ENCODE measurements at places on chromosomes 13 and 19.

DNA sequence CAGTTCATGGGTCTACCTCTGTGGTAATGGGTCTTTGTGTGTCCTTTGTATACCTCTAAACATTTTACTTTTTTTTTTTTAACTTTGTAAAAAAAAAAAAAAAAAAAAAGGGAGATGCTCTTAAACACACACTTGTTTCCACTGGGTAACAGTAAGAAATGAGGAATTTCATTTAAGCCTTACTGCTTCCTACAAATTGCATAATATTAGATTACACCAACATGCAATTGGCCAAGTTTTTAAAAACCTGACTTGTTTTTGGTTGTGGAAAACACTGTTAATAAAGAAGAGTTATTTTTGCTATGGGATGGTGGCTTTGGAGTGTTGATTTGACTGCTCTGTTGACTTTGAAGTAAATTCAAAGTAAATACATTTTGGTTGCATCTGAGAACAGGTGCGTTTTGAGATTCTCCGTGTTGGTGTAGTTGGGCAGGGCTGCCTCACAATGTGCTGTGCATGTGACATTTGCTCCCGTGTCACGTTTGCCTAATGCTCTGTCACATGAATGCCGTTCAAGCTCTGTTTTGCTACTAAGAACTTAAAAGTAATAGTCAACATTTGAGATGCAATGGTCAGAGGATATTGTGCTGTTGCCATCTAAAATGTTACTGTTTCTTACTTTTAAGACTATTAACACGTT lies 202.4 kb downstream of the LMO7 start:
- DNase-seq = no peak

GRCh38 chr19:35170359-35171061 lies 16.0 kb downstream of the FXYD5 start:
- DNase-seq = no peak

DNA sequence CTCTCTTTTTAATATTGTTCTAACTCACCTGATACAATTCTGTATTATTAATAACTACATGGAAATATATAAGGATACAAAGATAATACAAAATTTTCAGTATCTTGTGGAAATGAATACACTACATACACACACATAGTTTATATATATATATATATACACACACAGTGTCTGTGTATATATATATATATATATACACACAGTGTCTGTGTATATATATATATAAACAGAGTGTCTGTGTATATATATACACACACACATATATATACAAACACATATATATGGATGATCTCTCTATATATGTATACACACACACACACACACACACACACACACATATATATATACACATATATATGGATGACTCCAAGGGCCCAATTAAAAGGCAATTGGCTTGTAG lies 749.1 kb downstream of the DACH1 start:
- DNase-seq = no peak

DNA sequence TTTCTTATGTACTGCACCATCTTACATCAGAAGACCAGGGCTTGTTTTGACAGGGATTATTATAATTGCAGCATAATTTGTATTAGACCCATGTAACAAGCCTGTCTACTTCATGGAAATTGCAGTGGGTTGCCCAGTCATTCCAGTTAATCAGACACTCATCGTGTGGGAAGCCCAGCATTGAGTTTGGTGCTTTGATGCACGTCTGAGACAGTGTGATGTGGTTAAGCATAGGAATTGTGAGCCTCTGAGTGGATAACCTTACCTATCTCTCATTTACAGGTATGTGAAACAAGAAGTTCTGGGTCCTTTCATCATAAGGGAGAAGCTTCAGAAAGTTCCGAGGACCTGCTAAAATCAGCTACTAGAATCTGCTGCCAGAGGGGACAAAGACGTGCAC lies 12.8 kb downstream of the RGCC start:
- no peak for DNase-seq

DNA sequence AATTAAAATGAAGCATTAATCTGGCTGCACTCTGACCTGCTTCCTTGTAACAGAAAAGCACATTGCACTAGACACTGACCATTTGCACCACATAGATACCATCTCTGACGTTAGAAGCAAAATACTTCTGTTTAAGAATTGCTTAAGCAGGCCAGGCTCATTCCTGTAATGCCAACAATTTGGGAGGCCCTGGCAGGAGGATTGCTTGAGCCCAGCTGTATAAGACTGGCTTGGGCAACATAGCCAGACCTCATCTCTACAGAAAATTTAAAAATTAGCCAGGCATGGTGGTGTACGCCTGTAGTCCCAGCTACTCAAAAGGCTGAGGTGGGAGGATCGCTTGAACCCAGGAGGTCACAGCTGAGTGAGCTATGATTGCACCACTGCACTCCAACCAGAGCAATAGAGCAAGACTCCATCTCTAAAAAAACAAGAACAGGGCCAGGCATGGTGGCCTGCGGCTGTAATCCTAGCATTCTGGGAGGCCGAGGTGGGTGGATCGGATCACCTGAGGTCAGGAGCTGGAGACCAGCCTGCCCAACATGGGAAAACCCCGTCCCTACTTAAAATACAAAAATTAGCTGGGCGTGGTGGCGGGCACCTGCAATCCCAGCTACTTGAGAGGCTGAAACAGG lies 7.0 kb upstream of the TLE6 start:
- no peak for DNase-seq

DNA sequence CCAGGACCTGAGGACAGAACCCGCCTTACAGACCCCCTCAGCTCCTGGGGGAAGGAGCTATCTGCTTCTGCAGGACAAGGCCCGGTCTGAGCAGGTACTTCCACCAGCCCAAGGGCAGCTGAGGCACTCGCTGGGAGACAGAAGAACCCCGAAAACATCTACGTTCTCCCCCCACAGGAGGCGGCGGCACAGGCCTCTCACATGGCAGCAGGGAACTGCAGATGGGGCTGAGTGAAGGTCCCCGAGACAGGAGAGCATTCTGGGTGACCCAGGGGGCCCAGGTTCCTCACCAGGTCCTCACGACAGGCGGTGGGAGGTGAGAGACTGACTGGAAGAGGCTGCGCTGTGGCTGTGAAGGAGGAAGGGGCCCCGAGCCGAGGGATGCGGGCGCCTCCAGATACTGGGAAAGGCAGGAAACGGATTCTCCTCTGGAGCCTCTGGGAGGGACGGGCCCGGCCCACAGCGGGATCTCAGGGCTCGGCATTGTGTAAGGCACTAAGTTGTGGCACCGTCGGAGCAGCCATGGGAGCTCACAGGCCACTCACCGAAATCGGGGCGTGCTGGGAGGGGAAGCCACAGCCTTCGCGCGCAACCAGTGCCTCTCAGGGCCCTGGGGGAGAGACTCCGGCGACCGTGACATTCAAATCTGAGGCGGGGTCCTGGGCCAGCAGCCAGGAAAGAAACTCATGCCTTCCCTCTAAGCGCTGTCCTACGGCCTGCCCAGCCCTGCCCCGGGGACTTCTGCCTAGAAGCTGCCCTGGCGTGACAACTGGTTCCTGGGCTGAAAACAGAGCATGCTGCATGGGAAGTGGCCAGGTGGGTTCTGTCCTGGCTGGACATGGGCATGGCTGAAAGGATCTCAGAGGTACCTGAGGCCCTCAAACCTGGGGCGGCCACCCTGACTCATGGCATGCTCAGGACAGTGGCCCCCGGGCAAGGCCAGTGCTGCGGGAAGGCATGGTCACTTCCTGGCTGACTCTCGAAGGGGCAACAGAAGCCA lies 14.0 kb downstream of the RPL36 start:
- no peak for DNase-seq

- DNase-seq = no peak
These were observed 421 bp downstream of the TNPO2 start for GRCh38 chr19:12723381-12723640.

GRCh38 chr19:41264581-41265394 lies 616 bp downstream of the HNRNPUL1 start:
- peak; percentile 37 for DNase-seq

DNA sequence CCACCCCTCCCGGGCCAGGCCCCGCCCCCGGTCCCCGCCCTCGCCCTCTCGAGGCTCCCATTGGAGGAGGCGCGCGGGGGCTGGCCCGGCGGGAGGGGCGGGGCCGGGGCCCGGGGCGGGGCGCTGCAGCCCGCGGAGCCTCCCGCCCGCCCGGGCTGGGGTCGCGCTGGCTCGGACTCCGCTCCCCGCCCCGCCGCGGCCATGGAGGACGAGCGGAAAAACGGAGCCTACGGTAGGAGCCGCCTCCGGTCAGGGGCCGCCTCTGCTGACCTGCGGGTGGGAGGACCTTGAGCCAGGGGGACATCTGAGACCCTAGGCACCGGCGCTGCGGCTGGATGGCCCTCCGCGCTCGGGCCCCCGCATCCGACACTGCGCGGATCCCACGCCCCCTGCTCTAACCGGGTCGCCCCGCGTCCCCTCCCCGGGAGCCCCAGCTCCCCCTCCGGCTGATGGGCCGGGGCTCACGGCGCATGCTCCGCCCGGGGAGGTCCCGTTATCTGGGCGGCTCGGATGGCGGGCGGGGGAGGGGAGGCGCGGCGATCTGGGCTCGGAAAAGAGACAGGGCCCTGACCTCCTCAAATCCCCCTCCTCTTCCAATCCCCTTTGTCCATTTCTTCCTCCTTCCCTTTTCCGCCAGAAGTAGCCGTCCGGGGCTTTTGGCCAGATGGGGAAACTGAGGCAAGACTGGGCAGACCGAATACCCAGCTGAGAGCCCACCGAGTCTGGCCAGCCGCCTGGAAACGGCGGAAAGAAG lies 15.4 kb upstream of the AP1M2 start:
- peak; percentile 67 for DNase-seq

- no peak for DNase-seq
These were observed 246.9 kb downstream of the LIG4 start for GRCh38 chr13:107968470-107968869.

DNA sequence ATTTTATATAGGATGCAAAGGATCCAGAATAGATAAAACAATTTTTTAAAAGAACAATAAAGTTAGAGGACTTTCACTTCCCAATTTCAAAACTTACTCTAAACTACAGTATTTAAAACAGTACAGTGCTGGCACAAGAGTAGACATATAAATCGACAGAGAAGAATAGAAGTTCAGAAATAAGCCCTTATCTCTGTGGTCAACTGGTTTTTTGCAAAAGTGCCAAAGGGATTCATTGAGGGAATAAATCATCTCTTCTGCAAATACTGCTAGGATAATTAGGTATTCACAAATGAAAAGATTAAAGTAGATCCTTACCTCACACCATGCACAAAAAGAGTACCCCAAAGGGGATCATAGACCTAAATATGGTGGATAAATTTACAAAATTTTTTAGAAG lies 431.0 kb upstream of the HTR2A start:
- DNase-seq = no peak

DNA sequence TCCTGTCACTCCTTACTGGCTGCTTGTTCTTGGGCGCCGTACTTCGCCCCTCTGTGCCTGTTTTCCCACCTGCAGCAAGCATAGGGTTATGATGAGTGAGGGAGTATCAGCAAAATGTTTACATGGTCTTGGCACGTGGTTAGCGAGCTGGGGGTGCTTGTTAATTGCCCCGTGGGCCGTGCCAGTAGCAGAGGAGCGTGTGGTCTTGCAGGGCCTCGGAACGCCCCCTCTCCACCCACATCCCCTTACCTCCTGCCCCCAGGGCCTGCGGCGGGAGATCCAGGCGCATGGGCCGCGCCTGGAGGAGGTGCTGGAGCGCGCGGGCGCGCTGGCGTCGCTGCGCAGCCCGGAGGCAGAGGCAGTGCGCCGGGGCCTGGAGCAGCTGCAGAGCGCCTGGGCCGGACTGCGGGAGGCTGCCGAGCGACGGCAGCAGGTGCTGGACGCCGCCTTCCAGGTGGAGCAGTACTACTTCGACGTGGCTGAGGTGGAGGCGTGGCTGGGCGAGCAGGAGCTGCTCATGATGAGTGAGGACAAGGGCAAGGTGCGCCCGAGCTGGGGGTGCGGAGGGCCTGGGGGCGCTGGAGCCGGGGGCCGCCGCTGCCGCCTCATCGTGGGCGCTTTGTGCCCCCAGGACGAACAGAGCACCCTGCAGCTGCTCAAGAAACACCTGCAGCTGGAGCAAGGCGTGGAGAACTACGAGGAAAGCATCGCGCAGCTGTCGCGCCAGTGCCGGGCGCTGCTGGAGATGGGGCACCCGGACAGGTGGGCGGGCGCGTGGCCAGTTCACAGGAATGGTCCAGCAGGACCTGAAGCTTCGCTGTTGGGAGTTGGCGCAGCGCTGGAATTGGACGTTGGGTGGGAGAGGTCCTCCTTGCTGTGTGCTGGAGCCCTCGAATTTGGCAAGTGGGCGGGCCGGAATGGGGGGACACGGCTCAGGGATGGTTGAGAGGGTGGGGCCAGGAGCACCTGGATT lies 22.5 kb upstream of the SHKBP1 start:
- DNase-seq = no peak

GRCh38 chr19:815079-815774 lies 6.5 kb downstream of the PLPPR3 start:
- no peak for DNase-seq

DNA sequence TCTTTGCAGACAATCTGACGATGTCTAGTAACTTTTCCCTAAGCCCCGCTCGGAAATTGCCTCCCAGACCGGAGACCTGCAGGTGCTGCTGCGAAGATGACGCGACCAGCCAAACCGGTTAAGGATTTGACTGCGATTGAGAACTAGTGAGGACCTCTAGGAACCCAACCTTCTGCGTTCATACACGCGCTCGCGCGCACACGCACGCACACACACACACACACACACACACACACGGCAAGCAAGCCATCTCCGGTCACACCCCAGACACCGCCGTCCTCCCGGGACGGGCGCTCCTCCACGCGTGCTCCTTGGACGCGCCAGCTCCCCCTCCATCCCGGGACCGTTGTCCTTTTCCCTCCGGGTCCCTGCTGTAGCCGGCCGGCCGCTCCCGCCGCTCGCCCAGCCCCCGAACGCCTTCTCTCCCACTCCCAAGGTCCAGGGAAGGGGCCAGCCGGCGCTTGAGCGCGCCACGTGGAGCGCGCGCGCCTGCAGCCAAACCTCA lies 1.2 kb downstream of the TBC1D4 start:
- no peak for DNase-seq

DNA sequence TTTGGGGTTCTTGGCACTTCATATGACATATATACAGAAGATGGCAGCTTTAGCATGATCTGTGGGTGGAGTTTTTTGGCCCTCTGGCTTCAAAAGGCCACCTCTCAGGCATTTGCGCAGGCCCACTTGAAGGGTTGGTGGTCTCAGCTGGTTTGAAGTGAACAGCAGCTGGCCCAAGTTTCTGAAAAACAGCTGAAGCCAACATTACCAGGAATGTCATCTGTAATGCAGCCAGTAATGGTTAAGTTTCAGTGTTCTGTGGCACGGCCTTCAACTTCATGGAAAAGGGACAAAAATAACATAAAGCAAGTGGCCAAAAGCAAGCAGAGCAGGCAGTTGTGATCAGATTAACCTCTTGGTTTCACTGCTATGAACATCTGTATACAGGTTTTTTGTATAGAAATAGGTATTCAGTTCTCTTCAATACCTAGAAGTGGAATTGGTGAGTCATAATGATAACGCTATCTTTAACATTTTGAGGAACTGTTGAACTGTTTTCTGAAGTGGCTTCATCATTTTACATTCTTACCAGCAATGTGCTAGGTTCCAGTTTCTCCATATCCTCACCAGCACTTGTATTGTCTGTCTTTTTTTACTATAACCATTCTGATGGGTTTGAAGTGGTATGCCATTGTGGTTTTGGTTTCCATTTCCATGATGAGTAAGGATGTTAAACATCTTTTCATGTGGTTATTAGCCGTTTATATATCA lies 245.4 kb downstream of the SHISA2 start:
- DNase-seq = no peak

- DNase-seq = no peak
These were observed 36.1 kb upstream of the ANKRD10 start for GRCh38 chr13:110950819-110951570.

All from T-helper 2 cell (primary cell).